ENCODE measurements at places on chromosomes 1 and 21.

DNA sequence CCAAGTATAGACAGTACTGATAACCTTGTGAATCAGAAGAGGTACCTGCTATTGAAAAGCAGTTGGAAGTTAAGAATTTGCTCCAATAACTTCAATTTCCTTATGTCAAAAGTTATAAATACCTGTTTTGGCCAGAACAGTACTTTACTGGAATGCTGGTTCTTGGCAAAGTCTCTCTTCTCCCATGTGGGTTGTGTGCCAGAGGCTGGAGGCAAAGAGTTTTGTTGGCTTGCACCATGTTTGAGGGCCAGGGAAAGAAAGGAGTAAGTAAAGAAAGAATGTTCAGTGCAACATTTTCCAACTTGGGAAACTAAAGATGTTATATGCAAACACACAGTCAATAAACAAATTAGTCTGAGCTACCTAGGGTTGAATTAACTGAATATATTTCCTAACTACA, 67.0 kb upstream of the DYNLT5 start:
- no peak for DNase-seq

- peak; percentile 8 for DNase-seq
Measured at GRCh38 chr21:17542371-17543011, 29.6 kb downstream of the CXADR start.

DNA sequence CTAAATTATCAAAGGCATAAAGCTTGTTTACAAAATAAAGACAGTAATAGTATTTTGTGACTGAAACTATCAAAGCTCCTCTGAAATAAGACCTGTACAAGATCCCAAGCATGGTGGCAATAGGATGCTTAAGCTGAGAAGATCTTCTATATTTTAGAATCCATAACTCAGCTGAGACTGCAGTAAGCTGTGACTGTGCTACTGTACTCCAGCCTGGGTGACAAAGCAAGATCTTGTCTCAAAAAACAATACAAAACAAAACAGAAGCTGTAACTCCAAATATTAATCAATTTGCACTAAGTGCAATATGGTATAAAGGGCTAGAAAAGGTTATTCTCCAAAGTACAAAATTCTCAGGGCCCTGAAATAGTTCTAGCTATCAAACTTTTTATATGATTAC, 55.8 kb upstream of the CPLANE2 start:
- no peak for DNase-seq

- peak; percentile 83 for DNase-seq
Measured at GRCh38 chr1:53553734-53554509, 94.7 kb downstream of the DMRTB1 start.

- DNase-seq, result peak; percentile 4
Measured at GRCh38 chr1:175373786-175374623, 181.4 kb upstream of the KIAA0040 start.

DNA sequence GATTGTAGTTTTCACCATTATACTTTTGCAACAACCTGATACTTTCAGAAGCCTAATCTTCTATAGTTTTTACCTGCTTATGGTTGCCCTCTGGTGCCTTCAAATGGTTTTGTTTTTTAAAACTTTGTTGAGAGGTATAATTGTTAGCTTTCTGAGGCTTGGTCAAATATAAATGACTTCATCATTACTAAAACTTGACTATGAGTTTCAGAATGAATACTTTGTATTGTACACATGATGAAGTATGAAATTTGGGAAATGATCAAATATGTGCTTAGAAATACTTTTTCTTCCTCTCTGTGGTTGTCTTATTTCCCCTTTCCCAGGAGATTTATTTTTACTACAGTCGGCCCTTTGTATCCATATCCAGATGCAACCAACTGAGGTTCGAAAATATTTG, 151.8 kb upstream of the B3GALT2 start:
- DNase-seq, result peak; percentile 36

- DNase-seq, result peak; percentile 87
Measured at GRCh38 chr21:35204850-35205541, 155.9 kb upstream of the RUNX1 start.

Data from M059J (cell line).